NCI-H2029 treated with DMSO at 0.1 percent for 48 hours (cell line): ENCODE measurements at places on chromosomes 2 and 18.

DNA sequence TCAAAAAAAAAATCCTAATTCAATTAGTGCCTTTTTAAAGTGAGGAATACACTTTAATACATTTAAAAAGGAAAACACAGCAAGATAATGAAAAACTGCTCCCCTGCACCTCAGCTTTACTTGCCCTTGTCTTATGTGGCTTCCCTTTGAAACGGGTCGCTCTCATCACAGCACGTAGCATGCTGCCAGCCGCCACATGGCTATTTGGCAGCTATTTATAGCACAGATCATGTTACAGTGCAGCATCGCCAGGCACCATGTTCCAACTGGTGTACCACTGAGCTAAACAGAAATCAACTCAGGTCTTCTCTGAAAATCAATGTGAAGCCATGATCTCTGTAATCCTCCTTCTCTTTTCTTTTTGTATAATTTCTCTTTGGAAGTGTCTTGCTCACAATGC lies 65.1 kb downstream of the TMEM182 start:
- peak; percentile 13 for DNase-seq

DNA sequence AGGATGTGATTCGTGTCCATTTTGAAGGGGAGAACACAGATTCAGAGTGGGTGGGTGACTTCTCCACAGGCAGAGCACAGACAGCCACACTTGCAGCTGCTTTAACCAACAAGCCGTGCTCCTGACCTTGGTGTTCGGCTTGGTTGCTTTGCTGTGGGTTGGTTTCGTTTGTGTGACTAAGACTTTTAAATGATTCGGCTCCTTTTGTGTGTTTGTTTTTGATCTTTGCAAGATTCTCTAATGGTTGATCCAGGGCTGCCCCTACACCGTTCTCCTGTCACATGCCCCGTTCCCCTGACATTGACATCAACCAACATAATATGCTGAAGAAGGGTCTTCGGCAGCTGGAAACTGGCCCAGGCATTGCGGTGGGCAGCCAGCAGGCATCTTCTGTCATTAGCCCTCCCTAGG lies 95.9 kb upstream of the MBOAT2 start:
- DNase-seq: no peak

DNA sequence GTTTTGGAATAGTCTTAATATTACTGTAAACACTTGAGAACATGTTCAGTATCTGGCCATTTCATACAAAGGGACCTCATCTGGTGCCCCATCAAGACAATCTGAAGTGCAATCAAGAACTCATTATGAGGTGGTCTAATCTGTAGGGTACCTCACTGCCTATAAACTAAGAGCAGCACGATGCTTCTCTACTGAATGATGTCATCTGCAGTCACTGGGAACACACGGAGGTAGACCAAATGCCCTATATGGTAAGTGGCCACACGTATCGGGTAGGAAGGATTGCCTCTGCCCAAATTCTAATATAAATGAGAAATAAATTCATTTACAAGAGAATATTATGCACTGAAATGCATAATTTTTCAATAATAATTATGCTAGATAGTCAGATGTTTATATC lies 90.4 kb downstream of the SLC8A1 start:
- DNase-seq: peak; percentile 11

GRCh38 chr2:177147093-177147694 lies 65.4 kb upstream of the HNRNPA3 start:
- peak; percentile 74 for DNase-seq

DNA sequence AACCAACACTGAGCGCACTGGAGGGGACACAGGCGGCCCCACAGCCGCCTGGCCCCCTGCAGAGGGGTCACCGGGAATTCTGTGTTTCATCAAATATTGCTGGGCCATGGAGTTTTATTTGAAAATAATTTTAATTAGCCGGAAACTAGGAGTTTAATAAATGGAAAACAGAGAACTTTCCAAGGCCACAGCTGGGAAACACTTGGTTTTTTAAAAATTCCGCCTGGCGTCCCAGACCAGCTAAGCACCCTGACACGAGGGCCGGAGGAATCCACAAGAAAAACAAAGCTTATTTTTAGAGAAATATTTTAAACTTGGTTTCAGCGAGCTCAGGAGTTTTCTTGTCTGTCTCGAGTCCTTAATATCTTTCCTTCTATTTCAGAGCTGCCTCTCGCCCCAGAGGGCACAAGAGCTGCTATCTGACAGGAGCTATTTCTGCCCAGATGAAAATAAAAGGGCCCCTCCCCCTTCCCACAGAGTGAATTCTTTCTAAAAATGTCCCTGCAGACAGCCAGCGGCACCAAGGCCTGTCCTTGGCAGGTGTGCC lies 8.2 kb downstream of the ZFP36L2 start:
- no peak for DNase-seq
